Naive thymus-derived CD4-positive, alpha-beta T cell (primary cell): ENCODE measurements at places on chromosomes 16 and 17.

GRCh38 chr16:1763521-1764511, 7.5 kb downstream of the NME3 start:
- DNase-seq: no peak

DNA sequence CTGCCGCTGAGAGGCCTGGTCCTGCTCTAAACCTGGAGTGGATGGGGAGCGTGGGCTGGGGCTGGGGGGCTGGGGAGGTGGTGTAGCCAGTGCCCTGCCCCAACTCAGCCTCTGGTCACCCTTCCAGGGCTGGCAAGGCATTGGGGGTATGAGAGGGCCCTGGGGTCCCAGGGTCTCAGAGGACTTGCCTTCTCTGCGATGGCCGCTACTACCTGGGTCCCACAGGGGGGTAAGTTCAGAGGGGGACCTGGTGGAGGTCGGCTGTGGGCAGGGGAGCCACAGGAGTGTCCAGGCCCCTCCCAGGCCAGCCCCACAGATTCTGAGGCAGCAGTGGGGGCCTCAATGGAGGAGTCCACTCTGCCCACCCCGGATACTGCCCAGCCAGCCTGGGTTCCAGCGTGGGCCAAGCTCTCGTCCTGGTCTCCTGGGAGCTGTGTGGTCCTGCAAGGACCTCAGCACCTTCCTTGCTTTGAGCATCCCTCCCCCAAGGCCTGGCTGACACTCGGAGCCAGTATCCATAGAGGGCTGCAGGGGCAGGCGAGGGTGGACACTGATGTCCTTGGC, 20.5 kb downstream of the JPH3 start:
- no peak for DNase-seq

DNA sequence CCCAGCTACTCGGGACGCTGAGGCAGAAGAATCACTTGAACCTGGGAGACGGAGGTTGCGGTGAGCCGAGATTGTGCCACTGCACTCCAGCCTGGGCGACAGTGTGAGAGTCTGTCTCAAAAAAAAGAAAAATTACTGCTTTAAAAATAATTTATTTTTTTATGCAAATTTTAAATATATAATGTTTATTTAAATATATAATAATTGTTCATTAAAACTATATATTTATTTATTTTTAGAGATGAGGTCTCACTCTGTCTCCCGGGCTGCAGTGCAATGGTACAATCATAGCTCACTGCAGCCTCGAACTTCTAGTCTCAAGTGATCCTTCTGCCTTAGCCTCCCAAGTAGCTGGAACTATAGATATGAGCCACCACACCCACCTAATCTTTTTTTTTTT, 15.2 kb upstream of the DBNDD1 start:
- no peak for DNase-seq

- DNase-seq: no peak
Observed at GRCh38 chr16:78884204-78884603, 716.3 kb downstream of the MAF start.

DNA sequence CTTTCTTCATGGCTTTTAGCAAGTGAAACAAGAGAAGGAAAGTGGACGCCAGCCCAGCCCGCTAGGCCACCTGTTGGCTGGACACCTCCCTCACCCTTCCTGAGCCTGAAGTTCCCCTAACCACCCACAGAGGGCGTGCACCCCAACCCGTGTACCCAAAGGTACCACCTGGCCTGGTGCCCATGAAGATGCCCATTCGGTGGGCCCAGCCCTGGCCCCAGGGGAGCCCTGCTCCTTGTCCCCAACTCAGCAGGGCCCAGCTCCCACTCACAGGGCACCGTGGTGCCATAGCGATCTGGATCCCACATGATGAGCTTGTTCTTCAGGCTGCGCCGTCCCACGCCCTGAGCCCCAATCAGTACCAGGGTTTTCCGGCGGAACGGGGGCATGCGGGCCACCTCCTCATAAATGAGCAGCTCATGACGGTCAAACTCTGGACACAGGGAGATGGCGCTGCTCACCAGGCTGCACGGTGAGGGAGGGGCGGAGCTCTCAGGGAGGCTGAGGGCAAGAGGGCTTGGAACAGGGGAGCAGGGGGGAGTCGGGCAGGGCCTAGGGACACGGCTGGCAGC, 26.8 kb downstream of the MPP2 start:
- no peak for DNase-seq

DNA sequence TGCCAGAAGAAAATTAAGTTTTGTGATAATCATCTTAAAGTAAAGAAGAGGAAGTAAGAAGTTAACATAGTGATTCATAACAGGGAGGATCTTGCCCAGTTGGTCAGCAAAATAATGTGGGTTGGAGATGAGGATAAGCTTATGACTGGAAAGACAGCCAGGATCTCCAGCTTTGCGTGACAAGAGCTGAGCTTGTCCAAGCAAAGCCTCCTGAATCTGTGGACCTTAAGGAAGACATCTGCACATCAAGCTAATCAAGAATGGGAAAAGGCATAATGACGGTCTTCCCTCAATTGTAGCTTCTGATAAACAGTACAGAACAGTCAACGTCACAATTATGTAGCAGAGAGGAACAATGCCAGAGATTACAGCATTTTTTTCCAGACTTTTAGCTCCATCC, 744.7 kb upstream of the GOT2 start:
- DNase-seq: no peak

- peak; percentile 33 for DNase-seq
Observed at GRCh38 chr16:8959921-8960787, 3.6 kb downstream of the USP7 start.

GRCh38 chr16:50839356-50839755, 97.5 kb downstream of the CYLD start:
- DNase-seq: no peak

- DNase-seq: no peak
Observed at GRCh38 chr16:67543582-67543981, 15.0 kb downstream of the RIPOR1 start.

GRCh38 chr16:87465306-87465705, 27.5 kb downstream of the ZCCHC14 start:
- DNase-seq: no peak

DNA sequence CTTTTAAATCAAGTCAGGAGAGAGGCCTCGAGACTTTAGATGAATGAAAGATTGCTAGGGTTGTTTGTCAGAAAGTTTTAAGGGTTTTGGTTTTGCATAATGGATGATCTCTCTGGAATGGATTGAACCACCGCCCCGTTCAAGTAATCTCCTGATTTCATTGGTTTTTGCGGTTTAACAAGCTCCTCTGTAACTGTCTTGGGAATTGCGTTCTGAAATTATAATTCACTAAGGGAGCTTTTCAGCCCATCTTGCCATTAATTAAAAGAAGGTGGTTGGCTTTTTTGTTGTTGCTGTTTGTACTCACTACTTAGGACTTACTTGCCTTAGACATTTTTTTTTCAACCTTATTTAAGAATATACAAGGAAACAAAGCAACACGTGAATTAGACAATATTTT, 8.8 kb downstream of the HS3ST4 start:
- DNase-seq: no peak

GRCh38 chr16:17776888-17777287, 306.1 kb upstream of the XYLT1 start:
- no peak for DNase-seq

- no peak for DNase-seq
Observed at GRCh38 chr17:8339540-8339939, at the start of gene ODF4. Gene ODF4 (plus strand): TSS chr17:8339840. CDS start chr17:8340052, 212 bp downstream.

GRCh38 chr16:1858189-1858865, 13.6 kb downstream of the MEIOB start:
- no peak for DNase-seq

GRCh38 chr17:42508426-42509165, 27.4 kb upstream of the NAGLU start:
- no peak for DNase-seq

GRCh38 chr16:14203166-14203565, 132.0 kb downstream of the MRTFB start:
- DNase-seq: no peak

DNA sequence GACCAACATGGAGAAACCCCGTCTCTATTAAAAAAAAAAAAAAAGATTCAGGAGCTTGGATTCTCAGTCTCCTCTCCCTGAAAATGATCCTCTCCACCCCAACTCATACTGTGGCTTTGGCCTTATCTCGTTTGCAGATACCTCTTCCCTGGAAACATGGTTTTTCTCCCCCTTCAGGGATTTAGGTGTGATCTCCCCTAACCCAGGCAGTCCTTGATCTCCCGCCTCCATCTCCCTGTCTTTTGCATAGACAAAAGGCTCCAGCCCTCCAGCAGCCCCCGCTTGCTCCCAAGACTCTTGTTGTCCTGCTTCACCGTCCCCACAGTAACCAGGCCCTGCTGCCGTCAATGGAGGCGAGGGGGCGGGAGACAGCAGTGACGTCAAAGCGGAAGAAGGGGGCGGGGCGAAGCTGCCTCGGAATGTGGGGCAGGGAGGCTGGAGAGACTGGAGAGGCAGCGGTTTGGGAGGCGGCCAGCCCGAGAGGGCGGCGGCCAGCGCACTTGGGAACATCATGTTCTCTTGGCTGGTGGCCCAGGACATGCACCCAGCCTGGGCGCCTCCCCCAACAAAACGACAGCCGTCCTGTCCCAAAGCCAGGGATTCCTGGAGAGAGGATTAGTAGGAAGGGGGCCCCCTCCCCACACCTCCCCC, 1.9 kb upstream of the PER1 start:
- peak; percentile 96 for DNase-seq

- DNase-seq: no peak
Observed at GRCh38 chr17:47692895-47693730, 848 bp upstream of the TBKBP1 start.

DNA sequence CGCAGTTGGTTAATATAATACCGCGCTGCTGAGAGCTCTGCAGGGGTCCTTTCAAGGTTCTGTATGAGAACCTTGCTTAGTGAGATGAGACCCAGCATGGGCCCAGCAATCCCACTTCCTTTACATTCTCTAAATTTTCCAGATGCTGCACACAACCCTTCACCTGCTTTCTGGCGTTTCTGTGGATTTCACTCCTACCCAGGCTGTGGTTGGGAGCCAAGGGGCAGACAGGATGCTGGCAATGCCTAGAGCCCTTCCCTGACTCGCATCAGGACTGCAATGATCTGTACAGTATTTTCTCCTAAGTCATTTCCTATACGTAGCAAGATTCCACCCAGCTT, 10.1 kb upstream of the PIPOX start:
- DNase-seq: no peak

DNA sequence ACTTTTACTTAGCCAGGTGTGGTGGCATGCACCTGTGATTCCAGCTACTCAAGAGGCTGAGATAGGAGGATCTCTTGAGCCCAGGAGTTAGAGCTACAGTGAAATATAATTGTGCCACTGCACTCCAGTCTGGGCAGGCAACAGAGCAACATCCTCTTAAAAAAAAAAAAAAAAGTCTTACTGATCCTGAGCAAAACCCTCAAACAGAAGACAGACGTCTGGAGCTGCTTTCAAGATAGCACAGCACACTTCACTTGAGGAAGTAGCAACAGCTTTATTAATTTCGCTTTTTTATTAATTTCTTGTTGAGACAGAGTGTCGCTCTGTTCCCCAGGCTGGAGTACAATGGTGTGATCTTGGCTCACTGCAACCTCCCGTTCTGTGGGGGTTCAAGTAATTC, 10.2 kb upstream of the GGA2 start:
- no peak for DNase-seq

- DNase-seq: no peak
Observed at GRCh38 chr17:56723421-56723820, 110.3 kb downstream of the C17orf67 start.

DNA sequence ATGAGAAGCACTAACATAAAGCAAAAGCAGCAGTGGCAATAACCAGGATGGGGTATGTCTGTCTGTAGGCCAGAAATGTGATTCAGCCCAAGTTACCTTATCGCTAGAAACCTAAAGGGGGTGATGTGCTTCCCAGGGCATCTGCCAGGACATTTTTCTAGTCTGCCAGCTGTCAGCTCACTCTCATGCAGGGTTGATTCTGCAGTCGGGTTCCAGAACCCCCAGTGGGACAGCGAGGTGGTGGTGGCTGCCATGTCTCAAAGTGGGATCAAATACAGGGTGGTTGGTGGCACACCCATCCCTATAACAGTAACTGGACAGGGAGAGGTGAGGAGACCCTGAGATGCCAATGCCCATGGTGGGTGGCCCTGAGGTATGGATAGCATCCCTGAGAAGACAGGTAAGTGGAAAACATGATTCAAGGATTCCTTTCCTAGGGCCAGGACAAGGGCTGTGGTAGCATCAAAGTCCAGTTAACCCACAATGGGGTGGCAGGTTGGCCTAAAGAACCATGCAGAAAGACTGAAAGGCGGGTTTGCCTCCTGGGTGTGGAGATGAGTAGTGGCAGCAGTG, 84.3 kb downstream of the TNFRSF13B start:
- no peak for DNase-seq

GRCh38 chr17:77424585-77425344, 284.0 kb downstream of the SEC14L1 start:
- DNase-seq: no peak

GRCh38 chr17:58324056-58324408, 4.6 kb downstream of the TSPOAP1 start:
- no peak for DNase-seq

DNA sequence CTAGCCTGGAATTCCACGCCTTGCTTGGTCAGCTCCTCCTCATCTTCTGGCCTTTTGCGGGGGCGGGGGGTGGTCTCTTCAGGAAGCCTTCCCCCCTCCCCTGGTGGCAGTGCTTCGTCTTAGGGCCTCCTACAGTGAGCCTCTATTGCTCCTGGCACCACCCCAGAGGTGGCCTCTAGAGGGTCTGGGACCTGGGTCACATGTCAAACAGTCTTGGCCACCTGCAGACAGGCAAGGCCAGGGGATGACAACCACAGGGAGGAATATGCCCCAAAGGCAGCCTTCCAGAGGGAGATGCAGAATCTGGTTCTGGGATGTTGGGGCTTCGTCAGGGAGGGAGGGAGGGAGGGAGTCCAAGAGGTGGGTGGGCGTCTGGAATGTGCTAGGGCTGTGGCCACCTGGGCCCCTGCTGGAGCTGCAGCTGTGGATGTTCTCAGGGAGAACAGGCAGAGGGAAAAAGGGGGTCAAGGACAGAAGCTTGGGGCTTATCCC, 50.6 kb downstream of the SMPD3 start:
- no peak for DNase-seq

- no peak for DNase-seq
Observed at GRCh38 chr17:79711715-79712305, 18.9 kb upstream of the ENPP7 start.

DNA sequence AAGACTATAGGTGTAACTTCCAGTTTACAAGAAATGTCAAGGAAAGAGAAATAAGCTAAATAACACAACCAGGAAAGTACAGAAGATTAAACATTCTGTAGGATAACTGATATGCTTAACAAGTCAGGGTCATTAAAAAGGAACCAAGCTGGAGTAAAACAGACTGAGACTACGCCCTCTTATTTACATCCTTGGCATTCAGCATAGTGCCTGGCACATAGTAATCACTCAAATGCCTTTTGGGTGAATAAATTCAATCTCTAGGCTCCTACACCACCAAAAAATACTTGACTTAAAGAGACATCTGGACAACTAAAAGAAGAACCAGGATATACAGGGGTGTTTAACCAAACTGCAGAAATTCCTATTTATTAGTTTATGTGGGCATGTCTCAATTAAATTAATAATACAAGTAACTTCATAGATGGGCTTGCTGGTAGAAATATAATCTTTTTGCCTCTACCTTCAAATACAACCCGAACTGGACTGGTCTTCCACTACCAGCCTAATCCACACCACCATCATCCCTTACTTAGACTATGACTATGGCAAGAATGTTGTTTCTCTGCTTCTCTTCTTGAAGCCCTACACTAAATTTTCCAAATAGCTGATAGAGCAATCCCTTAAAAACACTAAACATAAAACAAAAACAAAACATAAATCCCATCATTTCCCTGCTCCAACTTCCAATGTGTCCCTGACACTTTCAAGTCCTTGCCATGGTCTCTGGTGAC, 47.7 kb upstream of the ULK2 start:
- DNase-seq: no peak
